ENCODE measurements at places on chromosomes 6 and 20.

GRCh38 chr6:93515736-93516135 is 96.4 kb upstream of the EPHA7 start:
- DNase-seq = no peak

- DNase-seq = no peak
Observed at GRCh38 chr6:141464490-141464889, 668.2 kb upstream of the GJE1 start.

DNA sequence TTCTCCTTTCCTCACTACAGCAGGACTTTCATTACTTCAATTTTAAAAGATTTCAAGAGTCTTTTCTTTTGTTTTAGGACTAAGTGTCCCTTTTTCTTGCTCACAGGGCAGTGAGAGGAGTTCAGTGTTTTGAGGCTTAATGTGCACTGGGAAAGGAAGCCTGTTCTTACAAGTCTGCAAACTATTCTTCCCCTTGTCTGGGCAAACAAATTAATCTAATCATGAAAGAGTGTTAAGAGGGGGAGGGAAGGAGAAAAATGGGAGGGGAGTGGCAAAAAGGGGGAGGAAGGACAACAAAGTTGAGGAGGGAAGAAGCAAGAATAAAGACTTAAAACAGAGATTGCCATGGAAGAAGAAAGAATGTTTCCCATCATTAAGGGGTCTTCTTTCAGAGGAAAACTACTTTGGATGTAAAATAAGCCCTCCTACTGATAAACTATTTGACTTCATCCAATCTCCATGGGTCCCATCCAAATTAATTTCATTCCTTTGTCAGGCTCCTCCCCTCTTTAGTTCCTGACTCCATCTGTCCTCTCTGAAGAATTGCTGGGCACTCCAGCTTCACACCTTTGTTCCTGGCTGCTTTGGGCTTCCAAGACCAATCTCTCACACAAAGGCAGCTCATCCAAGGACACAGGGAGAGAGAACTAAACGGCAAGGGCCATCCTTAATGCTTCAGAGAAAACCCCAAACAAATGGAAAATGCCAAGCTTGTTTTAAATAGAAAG is 244.5 kb downstream of the TPBG start:
- no peak for DNase-seq

- no peak for DNase-seq
Observed at GRCh38 chr20:39699166-39699725, 737.1 kb downstream of the DHX35 start.

- no peak for DNase-seq
Observed at GRCh38 chr20:16143596-16143995, 429.7 kb downstream of the KIF16B start.

DNA sequence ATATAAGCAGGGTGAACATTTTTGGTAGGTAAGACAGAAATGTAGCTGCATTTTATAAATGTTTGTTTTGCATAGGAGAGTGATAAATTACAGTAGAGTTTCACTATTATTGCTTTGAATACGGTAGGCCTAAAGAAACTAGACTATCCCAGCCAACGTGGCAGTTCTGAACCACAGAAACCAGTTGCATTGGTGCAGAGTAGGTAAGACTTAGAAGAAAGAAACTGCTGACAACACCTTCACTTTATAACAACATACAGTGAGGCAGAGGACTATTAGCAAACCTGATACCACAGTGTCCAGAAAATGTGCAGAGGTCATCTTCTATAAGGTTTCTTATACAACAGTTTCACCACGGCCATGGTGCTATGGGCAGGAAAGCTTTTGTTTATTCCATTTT is 566.1 kb downstream of the KIF16B start:
- no peak for DNase-seq

DNA sequence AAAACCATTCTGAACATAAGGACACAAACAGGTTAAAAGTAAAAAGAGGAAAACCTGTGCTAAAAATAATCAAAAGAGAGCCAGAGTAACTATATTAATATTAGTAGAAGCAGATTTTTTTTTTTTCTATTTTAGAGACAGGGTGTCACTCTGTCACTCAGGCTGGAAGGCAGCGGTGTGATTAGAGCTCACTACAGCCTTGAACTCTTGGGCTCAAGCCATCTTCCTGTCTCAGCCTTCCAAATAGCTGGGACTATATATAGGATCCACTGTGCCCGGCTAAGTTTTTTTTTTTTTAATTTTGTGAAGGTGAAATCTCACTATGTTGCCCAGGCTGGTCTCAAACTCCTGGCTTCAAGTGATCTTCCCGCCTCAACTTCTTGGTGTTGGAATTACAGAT is 33.4 kb upstream of the PLN start:
- DNase-seq = no peak

DNA sequence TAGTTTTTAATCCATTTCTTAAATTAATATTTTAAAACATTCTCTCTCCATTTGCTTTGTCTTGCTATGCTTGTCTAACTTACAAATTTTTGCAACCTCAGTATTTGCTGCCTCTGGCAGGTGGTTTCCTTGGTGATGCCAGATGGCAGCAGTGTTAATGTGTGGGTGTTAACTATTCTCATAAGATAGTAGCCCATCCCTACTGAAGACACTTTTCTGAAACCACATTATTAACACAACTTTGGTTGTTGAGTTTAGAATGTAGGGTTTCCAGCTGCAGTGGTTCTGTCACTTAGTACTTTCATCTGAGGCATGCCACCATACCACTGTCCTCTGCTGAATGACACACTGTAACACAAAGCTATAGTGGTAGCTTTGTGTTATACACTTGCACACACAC is 75.1 kb downstream of the MYO6 start:
- DNase-seq = no peak

GRCh38 chr20:19624221-19624965 is 133.7 kb upstream of the RIN2 start:
- no peak for DNase-seq

DNA sequence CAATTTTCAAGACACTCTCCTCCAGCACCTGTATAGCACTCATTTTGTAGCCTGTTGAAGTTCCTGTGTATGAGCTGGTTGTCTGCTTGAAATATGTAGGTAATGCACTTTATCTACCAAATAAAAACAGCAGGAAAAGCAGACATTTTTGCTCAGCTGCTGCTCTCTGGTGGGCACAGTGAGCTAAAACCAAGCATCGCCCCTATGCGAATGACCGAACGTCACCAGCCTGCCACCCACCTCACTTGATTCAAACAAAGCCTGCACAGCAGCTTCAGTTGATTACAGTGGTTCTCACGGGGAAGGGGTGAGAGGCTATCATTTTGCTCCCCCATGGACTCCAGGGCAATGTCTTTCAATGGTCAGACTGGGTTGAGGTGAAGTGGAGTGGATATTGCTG is 185.7 kb downstream of the SASH1 start:
- DNase-seq = no peak

- DNase-seq = no peak
Observed at GRCh38 chr6:117837261-117837660, 69.8 kb upstream of the SLC35F1 start.

GRCh38 chr20:6855796-6856195 is 88.3 kb downstream of the BMP2 start:
- no peak for DNase-seq

DNA sequence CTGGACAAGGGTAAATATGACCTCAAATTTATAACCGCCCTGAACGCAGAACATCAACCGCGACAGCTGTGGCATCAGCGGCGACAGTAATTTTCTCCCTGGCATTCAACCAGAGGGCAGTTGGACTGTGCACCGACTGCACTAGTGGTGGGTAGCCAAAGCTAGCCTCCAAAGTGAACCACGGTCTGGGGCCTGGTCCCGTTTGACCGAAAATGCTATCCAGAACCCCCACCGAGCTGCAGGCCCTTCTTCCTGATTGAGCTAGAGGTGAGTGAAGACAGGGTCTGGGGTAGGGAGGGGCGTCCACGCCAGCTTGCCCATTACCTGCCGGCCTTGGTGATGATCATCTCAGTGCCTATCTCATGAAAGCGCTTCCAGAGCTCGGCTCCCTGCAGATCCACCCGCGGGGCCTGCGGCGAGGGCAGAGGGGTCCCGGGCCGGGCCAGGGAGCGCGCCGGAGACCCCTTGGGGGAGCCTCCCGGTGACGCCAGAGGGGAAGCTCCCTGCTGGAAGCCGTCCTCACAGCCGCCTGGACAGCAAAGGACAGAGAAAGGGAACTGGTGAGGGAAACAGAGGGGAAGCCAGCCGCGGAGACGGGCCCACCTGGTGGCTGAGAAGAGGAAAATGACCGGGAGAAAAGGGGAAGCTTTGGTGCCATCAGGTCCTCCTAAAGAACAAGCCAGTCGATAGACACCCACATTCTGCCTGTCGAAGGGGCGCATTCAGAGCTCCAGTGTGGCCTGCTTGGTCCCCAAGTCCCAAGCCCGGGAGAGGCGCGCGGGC is 2.0 kb downstream of the TBX18 start:
- no peak for DNase-seq

- no peak for DNase-seq
Observed at GRCh38 chr6:45206793-45207492, 121.2 kb upstream of the RUNX2 start.

GRCh38 chr6:26552205-26552604 is 14.0 kb downstream of the HMGN4 start:
- DNase-seq = no peak

GRCh38 chr6:132967871-132968270 is 153.5 kb downstream of the RPS12 start:
- no peak for DNase-seq

DNA sequence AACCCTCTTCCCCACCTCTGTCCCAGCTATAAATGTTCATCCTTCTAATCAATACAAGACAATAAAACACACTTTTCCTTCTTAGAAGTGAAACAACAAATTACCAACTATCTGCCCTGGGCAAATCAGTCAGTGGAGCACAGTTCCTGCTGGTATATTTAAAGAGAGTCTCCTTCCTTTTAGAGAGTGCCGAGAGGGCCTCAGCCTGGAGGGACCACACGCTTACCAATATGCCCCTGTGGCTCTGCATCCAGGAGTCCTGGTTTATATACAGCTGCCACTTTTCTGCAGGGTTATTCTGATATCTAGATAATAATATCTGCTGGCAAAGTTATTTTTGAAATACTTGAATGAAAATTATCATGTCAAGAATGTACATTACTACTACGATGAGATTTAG is 87.4 kb upstream of the KCNK16 start:
- DNase-seq = no peak

DNA sequence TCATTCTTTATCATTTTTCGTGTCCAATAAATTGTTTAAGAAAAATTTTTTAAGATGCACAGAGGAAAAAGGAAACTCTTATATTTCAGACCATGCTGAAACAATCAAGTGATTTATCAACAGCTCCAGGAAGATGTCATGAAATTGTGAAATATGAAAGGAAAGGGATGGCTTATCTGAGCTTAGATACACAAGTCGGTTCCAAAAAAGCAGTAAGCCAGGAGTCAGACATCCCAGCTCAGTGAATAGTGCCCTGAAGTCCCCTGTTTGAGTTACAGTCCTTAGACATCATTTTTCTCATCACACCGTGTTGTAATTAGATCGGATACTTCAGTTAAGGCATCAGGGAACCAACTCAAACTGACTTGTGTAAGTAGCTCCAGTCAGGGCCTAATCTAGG is 91.0 kb upstream of the SSTR4 start:
- no peak for DNase-seq

GRCh38 chr6:106446287-106446885 is 85.9 kb downstream of the CRYBG1 start:
- no peak for DNase-seq

DNA sequence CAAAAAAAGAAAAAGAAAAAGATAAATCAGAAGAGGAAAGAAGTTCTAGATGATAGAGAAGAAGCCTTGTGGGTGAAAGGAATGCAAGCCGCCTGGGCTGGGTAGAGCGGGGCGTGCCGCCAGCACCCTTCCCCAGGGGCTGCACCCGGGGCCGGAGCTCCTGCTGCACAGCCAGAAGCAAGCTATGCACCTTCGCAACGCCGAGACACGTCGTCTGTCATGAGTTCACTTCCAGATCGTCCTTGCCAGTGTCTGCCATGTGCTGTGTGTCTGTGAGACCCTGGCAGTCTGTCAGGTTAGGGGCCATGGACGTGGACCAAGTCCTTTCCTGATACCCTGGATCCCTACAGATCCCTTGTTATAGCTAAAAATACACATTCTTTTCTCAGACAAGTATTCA is 25.5 kb upstream of the ADRM1 start:
- DNase-seq = no peak

GRCh38 chr6:34195726-34196115 is 41.0 kb upstream of the HMGA1 start:
- DNase-seq = no peak

GRCh38 chr6:1255636-1256365 is 56.1 kb upstream of the FOXQ1 start:
- DNase-seq = no peak

DNA sequence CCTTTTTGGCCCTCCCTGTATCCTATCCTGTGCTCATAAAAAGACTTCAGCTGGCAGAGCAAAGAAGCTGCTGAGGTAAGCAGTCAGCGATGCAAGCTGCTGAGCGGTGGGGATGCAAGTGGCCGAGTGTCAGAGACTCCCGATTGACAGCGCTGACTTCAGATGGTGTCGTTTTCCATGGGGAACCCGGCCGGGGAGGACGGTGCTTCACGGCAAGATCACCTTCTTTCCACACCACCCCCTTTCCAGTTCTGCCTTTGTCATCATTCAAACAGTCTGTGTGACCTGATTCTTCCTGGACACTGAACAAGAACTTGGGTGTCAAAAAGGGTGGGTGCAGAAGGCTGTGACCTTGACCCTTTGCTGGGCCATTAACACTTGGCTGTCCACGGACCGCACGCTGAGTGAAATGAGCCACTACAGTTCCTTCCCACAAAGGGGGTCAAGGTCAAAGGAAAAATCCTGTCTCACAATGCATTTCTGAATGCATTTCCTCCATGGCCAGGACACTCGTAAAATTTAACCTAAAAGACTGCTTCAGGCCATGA is 52.9 kb upstream of the UNC93A start:
- no peak for DNase-seq

GRCh38 chr6:112691289-112691688 is 344.2 kb downstream of the RFPL4B start:
- DNase-seq = no peak

DNA sequence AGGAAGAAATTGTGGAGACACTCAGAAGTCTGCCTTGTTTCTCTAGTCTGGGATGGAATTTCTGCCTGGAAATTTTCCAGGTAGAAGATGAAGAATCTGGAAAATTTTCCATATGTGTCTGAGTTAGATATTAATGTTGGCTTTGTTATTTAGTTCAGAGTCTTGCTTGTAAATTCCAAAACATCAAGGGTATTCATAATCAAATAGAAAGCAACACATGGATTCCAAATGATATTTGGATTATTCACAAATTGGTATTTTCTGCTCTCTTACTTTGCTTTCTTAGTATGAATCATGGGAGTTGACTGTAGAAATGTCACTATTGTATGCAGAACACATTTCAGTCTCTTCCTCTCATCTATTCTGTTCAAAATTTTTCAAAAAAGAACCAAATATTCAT is 116.0 kb downstream of the GRIK2 start:
- DNase-seq = no peak

GRCh38 chr20:2751347-2751877 is 49.0 kb downstream of the CPXM1 start:
- no peak for DNase-seq
